ENCODE measurements at places on chromosomes 7 and 10. TPM values are rescaled to one million over a fixed set of nuclear protein-coding genes. Genes with fewer than 3 reads are reported as not detected.

DNA sequence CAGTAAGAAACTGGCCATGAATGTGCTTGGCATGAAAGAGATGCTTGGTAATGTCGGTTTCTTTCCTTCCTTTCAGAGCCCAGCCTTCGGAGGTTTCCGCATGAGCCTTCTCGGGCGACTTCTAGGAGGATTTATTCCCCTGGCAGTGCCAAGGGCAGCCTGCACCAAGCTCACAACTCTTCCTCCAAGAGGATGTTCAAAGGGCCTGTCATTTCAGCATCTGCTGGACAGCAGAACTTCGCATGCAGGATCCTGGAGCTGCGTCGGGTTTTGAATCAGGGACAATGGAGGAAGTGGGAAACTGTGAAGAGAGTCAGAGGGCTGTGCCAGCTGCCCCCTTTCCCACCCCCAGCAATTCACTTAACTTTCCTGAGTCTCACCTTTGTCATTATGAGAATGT, 21.3 kb downstream of the GOLGA7B start:
- DNase-seq, result no peak

The EBLN1 gene
- not detected for total RNA-seq

The CCL26 gene
- 2.0 TPM for total RNA-seq

The PDZD7 gene
- 1.5 TPM for total RNA-seq

DNA sequence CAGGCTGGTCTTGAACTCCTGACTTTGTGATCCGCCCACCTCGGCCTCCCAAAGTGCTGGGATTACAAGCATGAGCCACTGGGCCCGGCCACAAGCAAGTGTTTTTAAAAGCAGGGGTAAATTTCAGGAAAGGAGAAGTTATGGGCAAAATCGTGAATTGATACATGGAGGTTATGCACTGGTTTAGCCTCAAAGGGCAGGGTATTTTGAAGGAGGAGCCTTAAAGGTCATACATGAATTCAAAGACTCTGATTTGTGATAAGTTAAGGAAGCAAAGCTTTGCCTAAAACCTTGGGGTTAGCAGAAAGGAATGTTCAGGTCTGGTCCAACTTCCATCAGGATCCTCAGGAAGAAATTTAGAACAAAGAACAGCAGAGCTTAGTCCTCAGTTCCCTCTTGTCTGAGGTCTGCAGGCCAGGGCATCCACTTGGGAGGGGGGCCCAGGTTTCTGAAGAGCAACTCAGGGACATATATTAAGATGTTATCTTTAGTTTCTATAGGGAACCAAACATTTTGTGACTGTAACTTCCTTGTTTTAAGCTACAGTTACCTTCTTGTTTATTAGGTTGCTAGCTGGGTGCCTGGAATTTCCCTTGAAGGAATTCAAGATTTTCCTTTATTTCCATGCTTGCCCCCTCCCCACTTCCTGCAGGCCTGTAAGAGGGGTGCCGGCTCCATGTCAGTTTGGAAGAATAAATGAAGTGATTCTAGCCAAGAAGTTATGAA, 2.8 kb upstream of the REPIN1 start:
- no peak for DNase-seq
